ENCODE measurements at places on chromosomes 1 and 21. TPM values are rescaled to one million over a fixed set of nuclear protein-coding genes. Genes with fewer than 3 reads are reported as not detected.

Gene NR1I3
- not detected for total RNA-seq

Gene B3GALT2
- total RNA-seq = 32.1 TPM

GRCh38 chr1:52676249-52676903, 21.8 kb downstream of the COA7 start:
- no peak for DNase-seq

- no peak for DNase-seq
Observed at GRCh38 chr1:6027591-6027990, 18.1 kb upstream of the KCNAB2 start.

GRCh38 chr1:47558601-47559593, 121.1 kb downstream of the FOXD2 start:
- no peak for DNase-seq

DNA sequence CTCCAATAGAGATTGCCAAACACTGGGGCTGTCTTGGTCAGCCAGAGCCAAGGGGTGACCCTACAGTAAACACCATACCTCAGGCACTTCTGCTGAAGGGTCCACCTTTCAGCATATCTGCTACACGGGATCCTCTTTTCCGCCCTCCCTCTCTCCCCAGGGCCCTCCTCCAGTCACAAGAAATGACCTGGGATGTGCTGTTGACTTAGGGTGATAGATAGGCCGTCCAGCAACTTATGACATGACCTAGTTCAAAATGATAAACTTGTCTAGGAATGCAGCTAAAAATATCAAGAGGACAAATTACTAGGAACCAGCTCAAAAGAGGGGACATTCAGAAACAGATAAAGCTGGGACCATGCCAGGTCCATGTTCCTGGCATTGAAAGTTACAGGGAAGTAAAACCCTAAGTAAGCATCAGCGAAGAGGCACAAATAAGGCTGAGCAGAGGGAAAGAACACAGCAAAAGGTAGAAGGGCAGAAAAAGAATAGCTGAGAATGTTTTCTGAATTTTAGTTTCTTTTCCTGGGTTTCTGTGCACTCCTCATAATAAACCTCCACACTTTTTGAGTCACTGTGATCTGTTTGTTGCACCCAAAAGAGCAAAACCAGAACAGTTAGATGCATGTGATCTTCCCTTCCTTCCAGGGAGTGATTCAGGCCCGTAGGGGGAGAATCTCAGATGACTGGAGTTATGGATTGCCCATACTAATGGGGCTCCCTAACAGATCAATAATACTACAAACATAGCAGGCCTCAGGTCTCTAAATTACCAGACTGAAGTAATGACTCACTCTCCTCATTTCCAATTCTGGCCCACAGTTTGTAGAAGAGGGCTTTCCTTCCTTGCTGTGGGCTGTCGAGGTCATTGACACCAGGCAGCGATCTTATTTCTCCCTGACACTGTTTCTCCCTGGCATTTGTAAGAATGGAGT, 48.9 kb upstream of the F3 start:
- DNase-seq = no peak

DNA sequence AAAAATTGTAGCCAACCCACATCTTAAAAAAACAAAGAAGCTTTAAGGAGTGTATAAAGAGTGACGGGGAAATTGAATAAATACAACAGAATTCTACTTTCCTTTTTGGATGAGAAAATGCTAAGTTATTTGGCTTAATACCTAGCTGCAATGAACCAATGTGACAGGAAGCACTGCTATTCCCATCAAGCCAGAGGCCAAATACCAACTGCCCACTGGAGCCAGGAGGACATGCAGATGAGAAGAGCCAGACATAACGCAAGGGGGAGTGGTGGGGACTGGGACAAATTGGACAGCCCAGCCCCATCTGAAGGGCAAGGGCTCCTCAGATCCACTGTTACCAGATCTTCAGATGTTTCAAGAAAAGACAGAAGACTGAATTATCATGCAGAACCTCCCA, 25.7 kb downstream of the DNAJC11 start:
- no peak for DNase-seq

- DNase-seq = no peak
Observed at GRCh38 chr1:14245954-14246353, 352.5 kb upstream of the KAZN start.

DNA sequence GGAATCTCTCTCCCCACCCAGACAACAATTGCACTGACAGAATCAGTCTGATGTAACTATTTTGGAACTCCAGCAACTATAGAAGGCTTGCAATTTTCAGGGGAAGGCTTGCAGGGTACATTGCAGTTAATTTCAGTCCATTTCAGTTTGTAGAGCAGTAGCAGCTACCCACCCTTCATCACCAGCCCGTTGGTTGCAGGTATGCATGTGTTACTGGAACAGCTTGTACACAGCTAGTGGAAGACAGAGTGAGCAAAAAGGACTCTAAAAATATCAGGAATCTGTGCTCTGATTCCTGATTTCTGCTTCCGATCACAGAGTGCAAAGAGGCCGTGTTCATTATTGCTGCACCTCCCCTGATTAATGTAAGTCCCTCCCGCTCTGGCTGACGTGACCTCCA, 449.0 kb downstream of the NPHP4 start:
- no peak for DNase-seq

GRCh38 chr1:156508205-156508954, 7.8 kb upstream of the MEF2D start:
- no peak for DNase-seq

- no peak for DNase-seq
Observed at GRCh38 chr1:92096317-92096716, 16.2 kb downstream of the BTBD8 start.

GRCh38 chr1:166084613-166085012, 82.2 kb downstream of the FAM78B start:
- no peak for DNase-seq

GRCh38 chr21:19322360-19322759, 918.8 kb upstream of the TMPRSS15 start:
- DNase-seq = no peak

- no peak for DNase-seq
Observed at GRCh38 chr1:202210969-202211368, 17.4 kb downstream of the LGR6 start.

GRCh38 chr1:212722270-212722957, 22.8 kb upstream of the BATF3 start:
- no peak for DNase-seq

DNA sequence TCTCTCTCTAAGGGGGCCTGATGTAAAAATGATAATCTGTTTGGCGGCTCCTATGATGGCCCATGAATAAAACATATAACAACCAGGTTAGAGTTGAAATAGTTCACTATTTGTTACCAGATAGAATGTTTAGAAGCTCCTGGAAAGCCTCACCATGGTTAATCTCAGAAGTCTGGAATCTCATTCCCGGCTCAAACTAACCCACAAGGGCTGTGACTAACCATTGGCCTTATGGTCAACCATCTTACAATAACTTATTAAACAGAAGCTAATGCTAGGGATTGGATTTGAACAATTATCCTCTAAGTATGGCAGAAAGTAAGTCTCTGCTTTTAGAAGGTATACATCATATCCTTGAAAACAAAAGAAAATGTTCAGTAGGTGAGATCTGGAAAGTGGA, 134.1 kb upstream of the ADGRL2 start:
- DNase-seq = no peak

DNA sequence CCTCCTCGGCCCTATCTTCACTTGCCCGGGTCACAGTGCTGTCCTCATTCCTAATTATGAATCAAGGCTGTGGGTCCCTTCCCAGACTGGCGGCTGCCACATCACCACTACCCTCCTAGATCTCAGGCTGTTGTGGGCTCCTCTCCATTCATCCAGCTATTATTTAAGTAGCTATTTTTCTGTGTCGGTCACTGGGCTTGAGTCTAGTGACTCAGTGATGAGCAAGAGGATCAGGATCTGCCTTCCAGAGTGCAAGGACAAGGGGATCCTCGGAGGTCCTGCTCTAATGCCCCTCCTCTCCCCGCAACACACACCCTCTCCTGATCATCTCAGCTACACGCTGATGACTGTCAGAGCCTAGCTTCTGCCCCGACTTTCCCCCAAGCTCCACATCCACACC, 34.1 kb downstream of the CDCP2 start:
- DNase-seq = no peak

DNA sequence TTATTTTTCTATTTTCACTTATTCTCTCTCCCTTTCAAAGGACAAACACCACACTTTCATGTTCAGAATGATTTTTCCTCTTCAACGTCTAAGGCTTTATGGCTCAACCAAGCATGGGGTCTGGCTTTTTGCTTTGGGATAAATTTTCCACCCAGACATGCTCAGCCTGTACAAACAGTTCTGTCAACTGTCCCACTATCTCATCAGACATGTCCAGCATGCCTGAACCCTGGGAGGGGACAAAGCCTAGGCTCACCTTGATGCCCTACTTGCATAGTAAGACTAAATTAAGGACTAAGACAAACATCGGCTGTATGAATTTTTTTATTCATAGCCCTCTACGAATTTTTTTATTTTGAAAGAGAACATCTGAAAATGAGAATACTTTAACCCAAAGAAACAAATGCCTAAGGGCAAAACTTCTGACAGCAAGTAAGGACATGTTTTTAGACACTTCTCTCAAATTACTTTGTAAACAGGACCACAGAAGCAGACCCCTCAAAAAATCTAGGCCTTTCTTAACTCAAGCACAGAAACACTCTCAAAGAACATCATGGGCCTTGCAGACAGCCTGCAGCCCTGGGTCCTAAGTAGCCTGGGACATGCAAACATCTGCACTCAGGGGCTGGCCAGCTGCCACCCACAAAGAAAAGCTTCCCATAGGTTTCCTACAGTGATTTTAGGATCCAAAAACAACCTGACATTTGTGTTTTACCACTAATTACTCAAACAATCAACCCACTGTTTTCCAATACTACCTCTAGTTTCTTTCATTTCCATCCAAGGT, 72.3 kb upstream of the PALMD start:
- DNase-seq = no peak

DNA sequence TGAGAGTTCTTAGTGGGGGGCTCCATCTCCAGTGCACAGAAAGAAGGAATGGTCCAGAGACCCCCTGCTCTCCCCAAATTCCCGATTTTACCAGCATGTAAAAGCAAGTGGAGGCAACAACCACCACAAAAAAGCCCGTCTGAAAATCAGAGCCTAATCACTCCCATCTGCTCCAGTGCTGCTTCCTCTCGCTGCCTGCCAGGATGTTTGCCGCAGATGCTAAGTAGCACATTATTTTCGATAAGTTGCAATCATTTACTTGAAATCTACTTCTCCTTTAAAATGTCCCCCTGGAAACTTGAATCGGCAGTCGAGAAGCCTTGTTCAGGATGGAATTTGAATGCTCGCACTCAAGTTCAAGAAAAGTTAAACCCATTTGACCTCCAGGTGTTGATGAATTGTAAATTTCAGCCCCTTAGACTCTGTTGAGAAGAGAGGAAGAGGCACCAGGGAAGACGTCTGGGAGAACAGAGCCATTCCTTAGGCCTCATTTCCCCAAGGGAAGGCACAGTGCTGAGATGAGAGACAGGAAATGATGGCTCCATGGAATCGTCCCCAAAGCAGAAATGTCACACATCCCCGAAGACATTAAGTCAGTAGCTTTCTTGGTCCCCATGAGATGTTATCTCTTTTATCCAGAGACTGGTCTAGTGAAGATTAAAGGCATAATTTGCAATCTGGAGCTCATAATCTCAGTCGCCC, 221.3 kb downstream of the PBX1 start:
- no peak for DNase-seq

DNA sequence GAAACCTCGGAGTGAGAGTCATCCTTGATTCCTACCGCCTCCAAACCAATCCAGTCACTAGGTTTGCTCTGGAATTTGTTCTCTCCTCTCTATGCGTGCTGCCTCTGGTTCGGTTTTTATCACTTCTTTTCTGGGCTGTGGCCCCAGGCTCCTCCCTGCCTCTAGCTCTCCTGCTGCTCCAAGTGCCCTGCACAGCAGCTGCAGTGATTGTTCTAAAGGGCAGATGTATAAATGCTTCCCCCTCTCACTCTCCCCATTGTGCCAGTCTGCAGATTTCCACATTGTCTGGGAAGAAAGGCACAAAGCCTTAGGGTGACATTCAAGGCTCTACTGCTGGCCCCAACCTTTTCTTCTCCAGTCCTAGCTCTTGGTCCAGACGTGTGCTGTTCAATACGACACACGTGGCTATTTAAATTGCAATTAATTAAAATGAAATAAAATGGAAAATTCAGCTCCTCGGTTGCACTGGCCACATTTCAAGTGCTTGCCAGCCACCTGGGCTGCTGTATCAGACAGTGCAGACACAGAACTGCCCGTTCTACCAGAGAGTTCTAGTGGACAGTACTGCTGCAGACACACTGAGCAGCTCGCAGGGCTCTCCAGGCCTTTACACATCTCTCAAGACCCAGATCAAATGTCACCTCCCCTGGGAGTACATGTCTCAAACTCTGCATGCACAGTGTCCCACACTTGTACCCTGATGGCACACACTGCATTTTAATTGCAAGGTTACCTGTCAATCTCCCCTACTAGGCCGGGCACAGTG, 12.4 kb downstream of the TRIM62 start:
- DNase-seq = no peak

DNA sequence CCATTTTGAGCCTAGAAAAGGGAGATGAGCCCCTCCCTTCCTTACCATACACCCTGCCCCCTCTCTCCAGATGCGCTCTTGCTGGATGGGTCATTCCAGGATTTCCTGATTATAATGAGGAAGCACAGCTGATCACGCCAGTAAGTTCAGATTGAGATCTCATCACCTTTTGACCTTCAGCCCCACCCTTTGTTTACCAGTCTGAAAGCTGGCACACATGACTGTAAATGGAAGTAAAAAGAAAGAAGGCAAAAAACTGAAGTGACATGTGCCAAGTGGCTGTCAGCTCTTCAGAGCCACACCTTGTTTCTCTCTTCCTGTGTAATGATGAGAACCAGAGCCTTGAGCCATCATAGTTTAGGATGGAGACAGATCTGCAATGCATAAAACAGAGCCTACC, 27.9 kb downstream of the S1PR1 start:
- no peak for DNase-seq
